ENCODE measurements at places on chromosomes 3 and 15.

- peak; percentile 21 for DNase-seq
These were observed 3.1 kb downstream of the KIF7 start for GRCh38 chr15:89652131-89652530.

DNA sequence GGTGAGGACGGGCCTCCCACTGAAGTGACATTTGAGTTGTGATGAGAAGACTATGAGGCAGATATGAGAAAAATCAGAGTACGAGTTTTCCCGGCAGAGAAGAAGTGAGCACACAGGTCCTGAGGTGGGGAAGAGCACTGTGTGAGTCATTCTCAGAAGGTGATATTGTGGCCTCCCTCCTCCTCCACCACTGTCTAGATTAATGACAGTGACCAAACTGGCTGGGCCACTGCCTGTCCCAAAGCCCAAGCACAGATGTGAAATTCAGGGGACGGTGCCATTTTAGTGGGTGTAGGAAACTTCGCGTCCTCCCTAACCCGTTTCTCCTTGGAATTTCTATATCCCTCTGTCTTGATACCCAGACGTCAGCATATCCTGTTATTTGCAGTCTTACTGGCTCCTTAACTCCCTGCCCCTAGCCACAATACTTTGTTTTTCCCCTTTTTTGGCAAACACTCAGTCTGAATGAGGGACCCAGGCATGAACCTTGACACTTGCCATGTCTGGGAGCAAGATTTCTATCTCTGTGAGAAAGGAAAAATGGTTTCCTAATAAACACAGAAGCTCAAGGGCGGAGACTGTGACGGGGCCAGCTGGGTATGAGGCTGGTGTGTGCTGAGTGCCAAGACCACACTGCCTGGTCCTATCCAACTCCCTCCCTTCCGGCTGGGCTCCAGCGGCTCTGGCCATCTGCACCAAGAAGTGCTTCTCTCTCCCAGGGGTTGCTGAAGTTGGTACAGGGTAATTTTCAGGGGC is 15.2 kb downstream of the PRICKLE2 start:
- DNase-seq, result no peak

DNA sequence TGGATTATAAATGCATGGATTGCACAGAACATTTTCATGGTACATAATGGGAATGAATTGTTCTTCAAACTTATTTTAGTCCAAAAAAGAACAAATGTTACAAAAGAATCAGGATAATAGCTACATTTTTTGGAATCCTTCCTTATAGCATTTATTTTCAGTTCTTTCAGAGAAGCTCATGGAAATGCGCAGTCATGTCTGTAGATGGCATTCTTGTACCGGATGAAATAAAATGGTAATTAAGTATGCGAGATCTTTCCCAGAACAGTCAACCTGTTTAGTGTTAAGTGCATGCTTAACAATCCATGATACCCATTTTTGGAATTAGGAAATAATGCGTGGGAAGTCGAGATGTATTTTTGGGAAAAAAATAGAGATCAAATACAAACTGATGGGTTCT is 38.2 kb upstream of the GOLGA8B start:
- no peak for DNase-seq

DNA sequence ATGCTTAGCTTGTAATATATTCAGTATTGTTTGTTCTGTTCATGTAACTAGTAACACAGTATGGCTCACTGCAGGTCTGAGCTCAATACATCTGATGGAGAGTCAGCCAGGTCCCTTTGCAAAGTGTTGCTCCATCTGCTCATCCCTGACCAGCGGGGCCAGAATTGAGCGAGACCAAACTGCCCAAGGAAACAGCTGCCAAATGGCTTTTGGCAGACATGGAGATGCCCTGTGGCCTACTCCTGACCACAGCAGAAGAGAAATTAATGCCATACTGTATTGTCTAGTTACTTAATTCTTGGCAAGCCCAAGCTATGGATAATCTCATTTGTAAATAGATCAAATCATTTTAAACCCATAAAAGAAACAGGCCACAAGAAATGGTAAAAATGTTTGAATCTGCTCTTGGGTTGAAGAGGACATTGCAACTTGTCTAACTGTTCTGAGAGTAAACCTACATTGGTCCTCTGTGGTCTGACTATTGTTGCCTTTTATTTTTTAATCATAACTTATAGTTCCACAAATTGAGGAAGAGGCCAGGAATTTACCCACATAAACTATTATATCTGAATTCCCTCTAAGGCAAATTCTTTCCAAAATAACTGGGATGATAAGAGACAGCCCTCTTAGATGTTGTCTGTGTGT is 209.5 kb downstream of the EBLN2 start:
- no peak for DNase-seq

DNA sequence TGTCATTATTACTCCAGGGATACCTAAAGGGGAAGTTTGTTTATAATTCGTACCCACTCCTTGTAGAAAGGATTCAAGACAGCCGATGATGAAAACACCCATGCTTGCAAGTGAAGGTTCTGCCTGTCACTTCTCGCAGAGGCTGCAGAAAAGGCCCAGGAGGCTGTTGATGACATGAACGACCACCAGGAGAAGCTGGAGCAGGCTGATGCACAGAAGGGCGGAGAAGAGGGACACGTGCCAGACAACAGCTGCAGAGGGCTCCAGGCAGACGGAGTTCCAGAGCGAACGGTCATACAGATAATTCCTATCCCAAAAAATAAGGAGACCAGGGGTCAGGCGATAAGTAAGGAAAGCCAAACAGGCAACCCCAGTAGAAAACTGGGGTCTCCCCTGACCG is 5.7 kb upstream of the DYNLT2B start:
- DNase-seq, result no peak

DNA sequence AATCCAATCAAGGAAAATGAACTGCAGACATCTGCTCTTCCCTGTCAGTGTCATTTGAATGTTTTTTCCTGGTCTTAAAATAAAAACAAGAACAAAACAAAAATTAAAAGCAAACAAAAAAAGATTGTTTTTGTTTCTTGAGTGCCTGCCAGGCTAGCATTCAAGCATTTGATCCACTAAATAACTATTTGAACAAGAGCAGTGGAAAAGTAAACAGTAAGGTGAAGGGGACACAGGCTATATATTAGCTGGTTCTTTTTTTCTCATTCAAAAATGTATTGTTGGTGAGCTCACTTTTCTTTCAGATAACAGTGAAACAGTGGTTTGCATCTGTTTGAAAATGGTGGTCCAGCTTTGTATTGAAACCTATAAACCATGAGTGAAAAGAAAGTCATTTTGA is 586.9 kb upstream of the SGO1 start:
- no peak for DNase-seq

GRCh38 chr15:61613729-61614128 is 384.6 kb upstream of the RORA start:
- no peak for DNase-seq

GRCh38 chr3:153614563-153614962 is 452.5 kb downstream of the RAP2B start:
- DNase-seq, result no peak

DNA sequence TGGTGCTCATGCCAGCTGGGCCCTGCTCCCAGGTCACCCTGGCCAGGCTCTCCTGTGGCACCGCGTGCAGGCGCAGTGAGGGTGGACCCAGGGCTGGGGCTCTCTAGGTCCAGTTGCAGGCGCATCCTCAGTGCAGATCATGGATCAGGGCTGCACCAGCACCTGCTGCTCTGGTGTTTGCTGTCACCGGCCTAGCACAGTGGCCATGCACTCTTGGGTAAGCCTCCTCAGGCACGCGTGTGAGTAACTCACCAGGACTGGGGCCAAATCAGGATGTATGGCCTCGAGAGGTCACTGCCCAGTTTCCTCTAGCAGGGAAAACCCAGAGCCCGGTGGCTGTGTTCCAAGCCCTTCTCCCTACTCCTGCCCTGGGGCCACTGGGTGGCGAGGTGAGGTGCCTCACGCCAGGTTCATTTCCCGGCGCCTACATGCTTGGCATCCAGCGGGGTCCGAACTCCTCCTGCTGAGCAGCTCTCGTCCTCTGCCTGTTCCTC is 45.5 kb upstream of the SLC41A3 start:
- DNase-seq, result peak; percentile 61

- no peak for DNase-seq
These were observed 298.3 kb upstream of the NR2E3 start for GRCh38 chr15:71511796-71512681.

- no peak for DNase-seq
These were observed 235.1 kb downstream of the MYRIP start for GRCh38 chr3:40044487-40044886.

GRCh38 chr15:36334059-36334458 is 245.4 kb upstream of the CDIN1 start:
- DNase-seq, result no peak

DNA sequence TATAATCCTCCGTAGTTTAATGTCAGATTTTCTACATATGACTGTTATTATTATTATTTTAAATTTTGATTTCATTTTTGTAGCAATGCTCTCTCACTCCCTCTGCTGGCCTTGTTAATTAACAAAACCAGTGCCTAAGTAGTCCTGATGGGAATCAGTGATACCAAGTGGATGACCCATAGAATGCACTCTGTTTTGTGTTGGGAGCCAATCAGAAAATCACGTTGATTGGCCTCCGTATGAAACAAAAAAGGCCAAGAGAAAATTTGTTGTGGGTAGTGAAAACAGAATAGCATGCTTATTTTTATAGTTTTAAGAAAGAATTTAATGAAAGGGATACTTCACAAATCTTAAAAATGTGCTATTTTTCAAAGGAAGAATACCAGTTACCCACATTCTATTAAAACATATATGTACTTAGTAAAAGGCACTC is 34.4 kb upstream of the MEIS2 start:
- DNase-seq, result no peak

GRCh38 chr15:70188286-70188685 is 90.6 kb upstream of the TLE3 start:
- DNase-seq, result no peak

DNA sequence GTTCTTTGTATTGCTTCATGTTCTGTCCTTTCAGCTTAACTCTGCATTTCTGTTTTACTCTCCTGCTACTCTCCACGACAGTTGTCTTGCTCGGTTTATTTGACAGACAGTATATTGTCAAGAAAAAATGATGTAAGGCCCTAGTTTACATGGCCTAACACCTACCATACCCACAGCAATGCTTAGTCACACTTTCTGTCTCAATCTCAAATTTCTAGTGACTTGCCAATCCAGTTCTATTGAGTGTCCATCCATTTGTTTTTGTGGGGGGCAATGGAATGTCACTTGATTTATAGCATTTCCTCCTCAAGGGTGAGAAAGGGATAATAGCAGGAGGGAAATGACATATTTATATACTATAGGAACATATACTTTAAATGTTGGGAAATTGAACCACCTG is 676.2 kb downstream of the NAALADL2 start:
- no peak for DNase-seq

- no peak for DNase-seq
These were observed 449.9 kb upstream of the NAALADL2 start for GRCh38 chr3:174409086-174409743.

DNA sequence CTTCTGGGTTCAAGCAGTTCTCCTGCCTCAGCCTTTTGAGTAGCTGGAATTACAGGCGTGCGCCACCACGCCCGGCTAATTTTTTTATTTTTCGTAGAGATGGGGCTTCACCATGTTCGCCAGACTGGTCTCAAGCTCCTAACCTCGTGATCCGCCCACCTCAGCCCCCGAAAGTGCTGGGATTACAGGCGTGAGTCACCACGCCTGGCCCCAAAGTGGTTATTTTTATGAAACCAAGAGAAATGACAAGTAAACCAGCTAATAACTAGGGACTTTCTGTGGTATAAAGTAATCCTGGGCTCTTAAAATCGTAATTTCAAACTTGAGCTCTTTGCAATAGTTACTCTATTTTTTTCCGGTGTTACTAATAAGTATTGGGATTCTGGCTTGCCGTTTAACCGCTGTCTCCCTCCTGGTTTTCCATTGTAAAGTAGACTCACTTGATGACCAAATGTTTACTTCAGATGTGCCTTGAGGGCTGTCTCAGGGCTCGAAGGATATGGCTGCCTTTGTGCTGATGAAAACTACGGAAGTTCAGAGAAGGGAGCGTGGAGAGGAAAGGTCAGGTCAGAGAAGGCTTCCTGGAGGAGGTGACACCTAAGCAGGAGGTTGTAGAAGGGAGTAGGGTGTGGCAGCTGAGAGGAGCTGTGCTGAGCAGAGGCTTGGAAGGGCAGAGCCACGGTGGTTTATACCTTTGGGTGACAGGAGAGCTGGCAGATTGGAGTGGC is 4.2 kb downstream of the ZSCAN2 start:
- DNase-seq, result peak; percentile 87

DNA sequence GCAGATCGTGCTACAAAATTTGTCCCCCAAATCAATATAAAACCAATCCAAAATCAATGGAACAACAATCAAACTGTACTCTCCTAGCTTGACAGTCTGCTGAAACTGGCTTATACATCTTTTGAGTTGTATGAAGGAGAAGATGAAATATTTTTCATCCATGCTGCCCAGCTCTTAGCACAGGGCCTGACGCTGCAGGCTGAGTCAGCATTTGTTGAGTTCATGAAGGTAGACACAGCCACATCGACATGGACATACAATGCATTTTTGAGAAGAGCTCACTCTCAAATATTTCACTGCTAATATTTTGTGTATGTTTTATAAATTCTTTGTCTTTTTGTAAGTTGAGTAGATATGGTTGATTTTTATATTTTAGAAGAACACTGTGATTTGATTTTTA is 327.3 kb downstream of the OTOL1 start:
- no peak for DNase-seq

GRCh38 chr3:51501833-51502561 is 2.2 kb upstream of the DCAF1 start:
- DNase-seq, result peak; percentile 93

DNA sequence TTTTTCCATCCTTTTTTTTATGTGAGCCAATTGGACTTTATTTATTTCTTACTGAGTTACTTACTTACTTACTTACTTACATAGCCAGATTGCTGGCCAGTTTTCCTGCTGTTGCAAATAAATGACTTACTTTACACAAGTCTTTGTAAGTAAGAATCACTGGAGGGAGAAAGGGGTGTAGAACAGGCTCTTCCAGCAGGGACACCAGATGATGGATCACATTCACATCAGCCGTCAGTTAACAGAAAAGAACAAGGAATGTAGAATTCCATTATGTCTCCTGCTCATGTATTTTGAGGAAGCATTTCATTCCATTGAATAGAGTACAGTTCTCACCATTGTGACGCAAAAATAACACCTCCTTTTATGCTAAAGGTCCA is 188.6 kb downstream of the FNDC3B start:
- no peak for DNase-seq

DNA sequence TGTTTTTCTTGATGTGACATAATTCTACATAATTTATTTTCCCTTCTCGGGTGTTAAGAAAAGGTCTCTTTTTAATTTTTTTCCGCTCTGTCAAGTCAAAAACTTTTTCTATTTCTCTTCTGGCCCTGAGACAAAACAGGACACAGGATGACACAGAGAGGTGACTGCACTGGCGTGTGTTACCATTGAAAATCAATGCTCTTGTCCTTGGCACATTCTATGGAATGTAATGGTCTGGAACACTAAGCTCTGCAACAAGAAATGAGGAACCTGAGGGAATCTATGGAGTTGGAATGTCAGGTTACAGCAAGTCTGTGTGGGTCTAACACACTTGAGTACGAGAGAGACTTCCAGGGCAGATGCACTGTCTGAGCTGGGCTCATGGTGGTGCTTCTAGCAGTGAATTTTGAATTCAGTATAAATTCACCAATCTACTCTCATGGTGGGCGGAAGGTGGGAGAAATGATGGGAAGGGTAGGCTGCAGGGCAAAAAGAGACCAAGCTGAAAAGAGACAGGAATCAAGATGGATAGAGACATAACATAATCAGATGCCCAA is 508.3 kb downstream of the TUSC7 start:
- DNase-seq, result no peak

Data from activated effector memory CD4-positive, alpha-beta T cell treated with anti-CD3 and anti-CD28 coated beads, Interleukin-2, amount 50 U/mL, for 16 hours (primary cell).